Cardiac fibroblast (primary cell): ENCODE measurements at places on chromosomes 1 and 21.

GRCh38 chr1:207798847-207799246, 47.0 kb downstream of the CD46 start:
- DNase-seq = no peak

- DNase-seq = peak; percentile 59
These were observed 297.2 kb downstream of the TGFB2 start for GRCh38 chr1:218642033-218642948.

DNA sequence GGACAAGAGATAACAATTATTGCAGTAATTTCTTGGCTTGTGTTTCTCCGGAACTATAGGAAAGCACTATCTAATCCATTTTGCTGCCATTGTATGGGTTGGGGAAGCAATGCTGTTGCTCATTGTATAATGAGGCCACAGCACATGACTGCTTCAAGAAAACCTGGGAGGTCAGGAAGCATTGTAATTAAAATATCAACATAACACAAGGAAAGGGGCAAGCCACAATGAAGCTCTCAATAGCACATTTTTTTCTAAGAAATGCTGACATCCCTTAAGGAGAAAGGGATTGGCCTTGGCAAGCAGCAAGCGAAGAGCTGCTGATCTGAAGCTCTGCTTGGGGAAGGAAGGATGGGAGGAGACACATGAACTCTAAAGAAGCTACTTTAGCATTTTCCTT, 44.0 kb downstream of the PLPP3 start:
- DNase-seq = no peak

DNA sequence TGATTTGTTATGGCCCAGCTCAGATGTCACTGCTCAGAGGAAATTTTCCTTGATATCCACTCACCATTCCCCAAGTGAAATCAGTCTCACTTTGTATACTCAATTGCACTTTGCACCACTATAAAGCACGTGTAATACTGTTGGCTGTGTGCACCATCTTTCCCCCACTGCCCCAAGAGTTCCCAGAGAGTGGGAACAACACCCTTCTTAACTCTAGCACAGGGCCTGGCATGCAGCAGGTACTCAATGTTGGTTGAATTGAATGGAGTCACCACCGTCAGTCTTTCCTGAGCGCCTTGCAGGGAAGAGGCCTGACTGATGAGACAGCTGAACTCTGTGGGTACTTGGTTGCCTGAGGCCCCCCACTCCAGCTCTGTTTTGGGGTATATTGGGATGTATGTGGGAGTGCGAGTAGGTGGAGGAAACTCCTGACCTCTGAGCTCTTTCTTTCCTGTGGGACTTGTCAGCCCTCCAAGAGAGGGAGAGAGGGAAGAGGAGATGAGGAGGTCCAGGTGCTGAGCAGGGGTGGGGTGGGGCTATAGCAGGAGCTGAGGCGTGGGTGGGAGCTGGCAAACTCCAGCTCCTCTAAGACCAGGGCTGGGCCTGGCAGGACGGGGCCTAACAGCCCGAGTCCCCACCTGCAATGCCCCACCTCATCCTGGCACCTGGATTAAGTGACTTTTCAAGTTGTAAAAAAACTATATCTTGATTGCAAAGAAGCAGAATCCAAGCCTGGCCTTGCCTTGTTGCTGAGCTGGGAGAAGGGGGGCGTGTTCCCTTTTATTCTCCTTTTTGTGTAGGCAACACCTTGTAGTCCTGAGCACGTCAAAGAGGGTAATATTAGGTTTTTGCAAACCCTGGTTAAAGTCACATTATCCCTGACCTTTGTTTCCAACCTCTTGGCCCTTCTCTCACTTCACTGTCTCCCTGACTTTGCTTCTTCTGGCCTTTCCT, 19.4 kb upstream of the WASF2 start:
- DNase-seq = no peak

DNA sequence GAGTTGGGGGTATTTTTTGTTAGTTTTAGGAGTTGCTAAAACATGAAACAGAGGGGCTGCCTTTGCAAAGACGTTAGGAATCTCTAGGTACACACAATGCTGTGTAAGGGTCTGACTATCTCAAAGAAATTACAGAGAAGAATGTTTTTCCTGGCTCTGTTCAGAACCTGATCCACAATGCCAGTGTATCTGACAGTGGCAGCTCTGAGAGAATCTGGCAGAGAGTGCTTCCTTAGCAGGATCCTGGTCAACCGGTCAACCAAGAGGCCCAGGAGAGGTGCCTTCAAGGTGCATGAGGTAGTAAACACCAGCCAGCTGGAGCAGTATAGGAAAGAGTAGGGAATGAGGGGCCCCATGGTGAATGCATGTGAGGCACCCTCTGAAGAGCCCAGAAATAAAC, 40.9 kb upstream of the RGS1 start:
- DNase-seq = no peak

- no peak for DNase-seq
These were observed 35.8 kb downstream of the OLFML3 start for GRCh38 chr1:114015075-114015474.

DNA sequence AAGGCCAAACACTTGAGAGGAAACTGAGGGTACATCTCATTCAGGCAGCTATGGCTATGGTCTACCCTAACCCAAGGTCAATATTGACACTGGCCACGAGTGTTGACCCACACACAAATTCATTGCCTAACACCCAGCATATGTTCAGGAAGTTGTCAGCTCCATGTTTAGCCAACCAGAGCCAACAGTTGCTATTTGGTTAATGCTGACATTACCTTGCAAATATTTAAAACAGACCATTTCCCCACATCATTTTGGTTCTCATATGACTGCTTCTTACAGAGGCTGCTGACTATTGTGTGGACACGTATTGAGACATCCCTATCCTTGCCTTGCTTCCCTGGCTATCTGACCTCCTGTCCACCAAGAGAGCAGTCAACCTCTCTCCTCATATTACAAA, 97.3 kb downstream of the LMX1A start:
- DNase-seq = no peak

DNA sequence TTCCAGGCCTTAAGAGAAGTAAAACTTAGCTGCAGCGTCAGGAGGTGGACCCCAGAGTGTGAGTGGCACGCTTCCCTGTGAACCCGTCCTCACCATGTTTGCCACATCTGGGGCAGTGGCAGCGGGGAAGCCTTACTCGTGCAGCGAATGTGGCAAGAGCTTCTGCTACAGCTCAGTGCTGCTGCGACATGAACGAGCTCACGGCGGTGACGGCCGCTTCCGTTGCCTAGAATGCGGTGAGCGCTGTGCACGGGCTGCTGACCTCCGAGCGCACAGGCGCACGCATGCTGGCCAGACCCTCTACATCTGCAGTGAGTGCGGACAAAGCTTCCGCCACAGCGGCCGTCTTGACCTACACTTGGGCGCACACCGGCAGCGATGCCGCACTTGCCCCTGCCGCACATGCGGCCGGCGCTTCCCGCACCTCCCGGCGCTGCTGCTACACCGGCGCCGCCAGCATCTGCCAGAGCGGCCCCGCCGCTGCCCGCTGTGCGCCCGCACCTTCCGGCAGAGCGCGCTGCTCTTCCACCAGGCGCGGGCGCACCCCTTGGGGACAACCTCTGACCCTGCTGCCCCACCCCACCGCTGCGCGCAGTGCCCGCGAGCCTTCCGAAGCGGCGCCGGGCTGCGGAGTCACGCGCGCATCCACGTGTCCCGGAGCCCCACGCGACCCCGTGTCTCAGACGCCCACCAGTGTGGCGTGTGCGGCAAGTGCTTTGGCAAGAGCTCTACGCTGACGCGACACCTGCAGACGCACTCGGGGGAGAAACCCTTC, 9.3 kb downstream of the ZNF672 start:
- DNase-seq = no peak

- peak; percentile 58 for DNase-seq
These were observed 15.6 kb downstream of the PDE9A start for GRCh38 chr21:42669041-42669440.

DNA sequence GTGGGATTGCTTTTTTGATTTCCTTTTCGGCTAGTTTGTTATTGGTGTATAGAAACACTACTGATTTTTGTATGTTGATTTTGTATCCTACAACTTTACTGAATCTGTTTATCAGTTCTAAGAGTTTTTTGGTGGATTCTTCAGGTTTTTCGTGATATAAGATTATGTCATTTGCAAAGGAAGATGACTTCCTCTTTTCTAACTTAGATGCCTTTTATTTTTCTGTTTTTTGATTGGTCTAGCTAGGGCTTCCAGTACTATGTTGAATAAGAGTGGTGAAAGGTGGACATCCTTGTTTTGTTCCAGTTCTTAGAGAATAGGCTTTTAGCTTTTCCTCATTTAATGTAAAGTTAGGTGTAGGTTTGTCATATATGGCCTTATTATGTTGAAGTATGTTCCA, 13.1 kb upstream of the NHLH2 start:
- no peak for DNase-seq

DNA sequence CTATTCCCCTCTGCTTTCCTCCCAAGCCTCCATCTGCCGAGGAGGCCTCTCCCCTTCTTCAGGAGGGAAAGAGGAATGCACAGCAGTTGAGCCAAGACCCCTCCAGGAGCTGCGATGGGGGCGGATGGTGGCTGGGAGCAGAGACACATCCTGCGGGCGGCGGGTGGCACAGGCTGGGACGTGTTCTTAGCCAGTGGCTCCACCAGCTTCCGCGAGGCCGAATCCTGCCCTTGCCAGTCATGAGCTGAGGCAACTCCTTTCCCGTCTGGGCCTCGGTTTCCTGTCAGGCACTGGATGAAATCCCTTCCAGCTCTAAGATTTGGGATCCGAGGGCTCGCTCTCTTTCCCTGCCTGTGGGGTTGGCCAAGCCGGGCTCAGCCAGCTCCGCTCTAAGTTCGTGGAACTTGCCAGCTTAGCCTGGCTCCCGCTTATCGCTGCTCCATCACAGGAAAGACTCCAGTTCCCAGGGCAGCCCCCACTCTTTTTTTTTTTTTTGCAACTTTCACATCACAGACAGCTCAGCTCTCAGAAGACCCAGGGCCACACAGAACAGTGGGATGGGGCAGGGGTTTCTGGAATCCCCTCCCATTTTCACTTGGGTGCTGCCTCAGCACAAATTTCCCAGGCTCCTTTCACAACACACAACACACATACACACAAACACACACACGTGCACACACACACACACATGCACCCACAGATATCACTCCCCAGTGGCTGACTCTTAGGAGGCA, 506 bp downstream of the MYOM3 start:
- no peak for DNase-seq

DNA sequence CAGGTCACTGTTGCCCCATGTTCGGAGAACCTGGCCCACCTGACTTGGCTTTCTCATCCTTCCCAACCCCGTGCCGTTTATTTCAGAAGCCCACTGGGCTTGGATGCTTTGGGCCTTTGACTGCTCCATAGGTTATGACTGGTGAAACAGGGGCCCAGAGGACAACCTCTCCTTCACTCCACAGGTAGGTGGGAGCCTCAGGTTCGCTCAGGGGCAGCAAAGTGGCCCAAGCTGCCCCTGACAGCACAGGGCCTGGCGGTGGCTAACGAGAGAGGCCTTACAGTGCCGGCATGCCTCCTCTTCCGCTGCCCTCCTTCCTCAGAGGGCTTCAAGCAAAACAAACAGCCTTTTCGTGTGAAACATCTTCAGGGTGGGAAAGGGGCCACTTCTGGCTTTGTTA, 16.9 kb downstream of the FAM89A start:
- no peak for DNase-seq

- no peak for DNase-seq
These were observed 109.1 kb downstream of the GRIK3 start for GRCh38 chr1:36925251-36925650.

DNA sequence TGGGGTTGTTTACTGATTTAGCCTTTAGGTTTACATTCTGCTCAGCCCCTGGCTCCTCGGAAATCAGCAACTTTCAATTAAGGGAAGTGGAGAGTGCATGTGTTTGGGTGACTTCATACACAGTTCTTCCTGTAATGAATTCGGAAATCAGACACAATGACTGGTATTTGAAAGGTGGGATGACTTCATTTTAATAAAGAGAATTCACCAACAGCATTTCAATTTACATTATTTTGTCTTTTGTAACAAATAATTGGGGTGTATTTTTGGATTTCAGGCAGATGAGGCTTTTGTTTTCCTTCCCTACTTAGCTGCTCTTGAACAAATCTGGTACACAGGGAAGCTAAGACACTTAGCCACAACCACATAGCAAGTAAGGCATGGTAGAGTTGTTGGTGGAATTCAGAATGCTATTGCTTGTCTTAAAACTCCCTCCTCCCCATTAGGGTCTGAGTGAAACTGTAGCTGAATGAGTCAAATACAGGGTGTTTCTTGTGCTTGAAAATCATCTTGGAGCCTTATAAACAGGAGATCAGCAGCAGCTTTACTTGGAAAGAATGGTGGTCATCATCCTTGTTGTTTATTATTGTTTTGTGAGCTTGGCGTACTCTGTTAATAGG, 917 bp downstream of the STX12 start:
- DNase-seq = peak; percentile 33

- DNase-seq = no peak
These were observed 308.9 kb downstream of the RWDD3 start for GRCh38 chr1:95542936-95543335.

DNA sequence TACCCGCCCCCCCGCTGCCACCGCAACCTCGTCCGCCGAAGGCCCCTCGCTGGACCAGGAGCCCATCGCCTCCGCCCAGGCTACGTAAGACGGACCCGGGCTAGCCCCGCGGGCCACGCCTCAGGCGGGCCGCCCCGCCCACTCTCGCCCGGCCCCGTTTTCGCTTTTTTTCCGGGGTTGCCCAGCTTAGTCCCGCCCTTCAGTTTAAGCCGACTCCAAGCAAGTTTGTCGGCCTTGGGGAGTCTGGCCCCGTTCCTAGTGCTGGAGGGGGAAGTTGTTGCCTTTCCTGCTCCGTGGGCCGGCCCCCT, 3.0 kb downstream of the RUSC1 start:
- peak; percentile 96 for DNase-seq

- no peak for DNase-seq
These were observed 5.3 kb upstream of the IBA57 start for GRCh38 chr1:228160201-228160761.

GRCh38 chr1:245693116-245693793, 538.5 kb downstream of the KIF26B start:
- no peak for DNase-seq

- no peak for DNase-seq
These were observed 225.4 kb upstream of the NRIP1 start for GRCh38 chr21:15289896-15290841.

DNA sequence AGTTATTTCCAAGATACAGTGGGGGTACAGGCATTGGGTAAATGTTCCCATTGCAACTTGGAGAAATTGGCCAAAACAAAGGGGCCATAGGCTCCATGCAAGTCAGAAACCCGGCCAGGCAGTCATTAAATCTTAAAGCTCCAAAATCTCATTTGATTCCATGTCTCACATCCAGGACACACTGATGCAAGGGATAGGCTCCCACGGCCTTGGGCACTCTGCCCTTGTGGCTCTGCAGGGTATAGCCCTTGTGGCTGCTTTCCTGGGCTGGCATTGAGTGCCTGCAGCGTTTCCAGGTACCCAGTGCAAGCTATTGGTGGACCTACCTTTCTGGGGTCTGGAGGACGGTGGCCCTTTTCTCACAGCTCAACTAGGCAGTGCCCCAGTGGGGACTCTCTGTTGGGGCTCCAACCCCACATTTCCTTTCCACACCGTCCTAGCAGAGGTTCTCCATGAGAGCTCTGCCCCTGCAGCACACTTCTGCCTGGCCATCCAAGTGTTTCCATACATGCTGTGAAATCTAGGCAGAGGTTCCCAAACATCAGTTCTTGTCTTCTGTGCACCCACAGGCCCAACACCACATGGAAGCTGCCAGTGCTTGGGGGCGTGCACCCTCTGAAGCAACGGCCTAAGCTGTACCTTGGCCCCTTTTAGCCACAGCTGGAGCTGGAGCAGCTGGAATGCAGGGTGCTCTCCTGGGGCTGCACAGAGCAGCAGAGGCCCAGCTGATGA, 67.2 kb downstream of the HS2ST1 start:
- DNase-seq = peak; percentile 21
